ENCODE measurements at places on chromosomes 12 and 14.

GRCh38 chr12:89621521-89621920, 87.1 kb downstream of the ATP2B1 start:
- DNase-seq: no peak

DNA sequence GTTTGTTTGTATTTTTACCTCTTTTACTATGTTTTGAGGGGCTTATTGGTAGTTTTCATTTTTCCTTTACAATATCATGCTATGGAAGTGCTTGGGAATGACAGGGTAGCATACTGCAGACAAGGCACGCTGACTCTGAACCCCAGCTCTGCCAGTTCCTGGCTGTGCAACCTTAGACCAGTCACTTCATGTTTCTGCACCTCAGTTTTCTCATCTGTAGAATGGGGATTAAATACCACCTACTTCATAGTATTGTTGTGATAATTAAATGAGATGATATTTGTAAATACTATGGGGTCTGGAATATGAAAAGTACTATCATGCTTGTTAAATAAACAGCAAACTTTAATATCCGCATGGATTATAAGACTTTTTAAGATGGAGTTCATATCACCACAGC, 35.4 kb downstream of the SRRM4 start:
- no peak for DNase-seq

DNA sequence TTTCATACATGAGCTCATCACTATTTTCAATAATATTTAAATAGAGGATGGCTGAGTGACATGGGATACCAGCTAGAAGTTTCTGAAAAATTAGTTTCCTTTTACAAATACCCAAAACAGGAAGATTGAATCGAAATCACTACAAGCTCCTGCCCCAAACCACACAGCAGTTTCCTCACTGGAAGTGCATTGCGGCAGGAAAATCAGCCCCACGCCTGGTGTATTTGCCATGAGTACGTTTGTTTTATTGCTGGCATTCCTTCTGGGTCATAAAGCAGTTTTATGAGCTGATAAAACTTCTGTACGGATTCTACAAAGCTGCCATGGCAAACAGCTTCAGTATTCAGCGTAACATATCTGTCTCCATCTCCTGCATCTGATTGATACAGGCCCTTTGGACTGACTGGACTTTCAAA, 23.7 kb downstream of the CDC42BPB start:
- no peak for DNase-seq

- no peak for DNase-seq
Measured at GRCh38 chr12:94994312-94994711, 9.2 kb downstream of the NDUFA12 start.

DNA sequence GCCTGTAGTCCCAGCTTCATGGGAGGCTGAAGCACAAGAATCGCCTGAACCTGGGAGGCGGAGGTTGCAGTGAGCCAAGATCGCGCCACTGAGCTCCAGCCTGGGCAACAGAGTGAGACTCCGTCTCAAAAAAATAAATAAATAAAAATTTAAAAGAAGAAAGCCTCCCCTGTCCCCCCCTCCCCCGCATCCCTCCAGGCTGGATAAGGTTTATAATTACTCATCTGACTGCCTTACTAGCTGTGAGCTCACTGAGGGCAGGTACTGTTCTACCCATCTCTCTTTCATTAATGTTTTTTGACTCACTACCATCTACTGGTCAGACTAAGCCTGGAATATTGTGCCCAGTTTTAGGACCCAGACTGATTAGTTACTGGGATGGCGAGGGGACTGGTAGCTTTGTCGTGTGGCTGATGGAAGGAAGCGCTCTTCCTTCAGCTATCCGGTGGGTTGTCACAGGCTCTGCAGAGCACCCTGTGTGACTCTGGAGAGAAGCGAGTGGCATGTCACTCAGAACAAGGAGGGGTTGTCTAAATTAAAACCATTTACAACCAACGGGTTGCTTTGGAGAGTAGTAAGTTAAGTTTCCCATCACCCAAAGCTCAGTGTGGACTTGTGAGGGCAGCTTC, 16.9 kb downstream of the EVL start:
- no peak for DNase-seq

DNA sequence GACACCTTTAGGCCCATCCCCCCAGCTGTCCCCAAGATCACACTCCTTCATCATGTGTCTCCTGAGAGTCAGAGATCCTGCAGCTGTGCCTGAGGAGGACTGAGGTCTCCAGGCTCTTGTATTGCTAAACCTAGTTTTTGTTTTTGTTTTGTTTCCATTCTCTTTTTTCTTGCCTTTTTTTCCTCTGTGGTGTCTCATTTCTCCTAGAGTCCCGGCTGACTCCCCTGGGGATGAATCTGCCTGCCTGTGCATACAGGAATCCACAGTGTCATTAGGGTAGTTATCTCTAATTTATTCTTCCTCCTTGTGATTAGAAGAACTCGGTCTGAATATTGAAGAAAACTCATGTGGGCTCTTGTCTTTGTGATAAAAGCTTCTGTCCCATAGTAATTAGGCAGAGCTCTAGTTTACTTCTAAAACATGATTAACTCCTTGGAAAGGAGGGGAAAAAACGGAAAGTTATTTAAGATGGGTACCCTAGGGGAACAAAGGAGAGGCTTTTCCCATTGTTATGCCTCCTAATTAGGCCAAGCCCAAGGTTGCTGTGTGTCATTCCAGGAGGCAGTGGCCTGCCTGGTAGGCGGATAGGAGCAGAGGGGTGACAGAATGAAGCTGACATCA, 343.2 kb downstream of the ZFP36L1 start:
- no peak for DNase-seq

- peak; percentile 79 for DNase-seq
Measured at GRCh38 chr12:5003025-5003666, 40.5 kb upstream of the KCNA5 start.

GRCh38 chr12:91007531-91008290, 2.9 kb upstream of the EPYC start:
- DNase-seq: no peak

GRCh38 chr14:94451091-94451771, 1.4 kb downstream of the SERPINA11 start:
- no peak for DNase-seq

GRCh38 chr14:32932914-32933628, 5.6 kb upstream of the NPAS3 start:
- DNase-seq: no peak

- no peak for DNase-seq
Measured at GRCh38 chr12:47282206-47282605, 202.4 kb upstream of the AMIGO2 start.

GRCh38 chr12:65785500-65785899, 38.8 kb upstream of the HMGA2 start:
- no peak for DNase-seq

DNA sequence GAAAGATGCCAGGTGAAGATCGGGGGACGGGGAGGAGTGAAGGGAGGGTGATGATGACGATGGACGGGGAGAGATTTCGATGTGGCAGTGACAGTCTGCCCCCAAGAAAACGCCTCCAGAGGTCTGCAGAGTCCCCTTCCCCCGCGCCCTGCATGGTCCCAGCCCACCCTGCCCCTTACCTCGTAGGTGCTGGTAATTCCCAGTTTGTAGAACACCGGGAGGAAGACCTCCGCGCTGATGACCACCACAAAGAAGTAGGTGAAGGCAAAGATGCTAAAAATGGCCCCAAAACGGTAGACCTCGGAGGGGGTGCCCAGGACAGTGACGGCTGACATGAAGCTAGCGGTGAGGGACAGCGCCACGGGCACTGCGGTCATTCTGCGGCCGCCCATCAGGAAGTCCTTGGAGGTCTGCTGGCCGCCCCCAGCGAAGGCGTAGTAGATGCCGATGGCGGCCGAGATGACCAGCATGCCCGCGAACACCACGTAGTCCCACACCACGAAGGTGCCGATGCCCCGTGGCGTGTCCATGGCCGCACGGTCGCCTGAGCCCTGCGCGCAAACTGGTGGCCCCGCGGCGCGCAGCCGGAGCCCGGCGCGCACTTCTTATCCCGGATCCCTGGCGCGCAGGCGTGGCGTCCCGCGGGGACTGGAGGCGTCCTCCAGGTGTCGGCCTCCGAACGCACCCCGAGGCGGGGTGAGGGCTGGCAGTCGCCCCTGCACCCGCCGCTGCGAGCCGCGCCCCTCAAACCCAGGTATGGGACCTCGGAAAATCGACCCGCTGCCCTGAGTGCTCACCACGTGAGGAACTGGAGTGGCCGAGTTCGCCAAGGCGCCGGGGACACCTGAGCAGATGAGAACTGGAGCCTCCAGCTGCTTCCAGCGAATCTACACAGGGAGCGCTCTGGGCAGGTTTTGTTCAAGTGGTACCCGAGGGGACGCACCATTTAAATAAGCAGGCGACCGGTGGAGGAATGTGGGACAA, at the start of gene SLC5A8:
SLC5A8 (minus strand) TSS at position 920 of the 984 bp plus-strand sequence; CDS start at position 530, 390 bp downstream.
- peak; percentile 29 for DNase-seq

DNA sequence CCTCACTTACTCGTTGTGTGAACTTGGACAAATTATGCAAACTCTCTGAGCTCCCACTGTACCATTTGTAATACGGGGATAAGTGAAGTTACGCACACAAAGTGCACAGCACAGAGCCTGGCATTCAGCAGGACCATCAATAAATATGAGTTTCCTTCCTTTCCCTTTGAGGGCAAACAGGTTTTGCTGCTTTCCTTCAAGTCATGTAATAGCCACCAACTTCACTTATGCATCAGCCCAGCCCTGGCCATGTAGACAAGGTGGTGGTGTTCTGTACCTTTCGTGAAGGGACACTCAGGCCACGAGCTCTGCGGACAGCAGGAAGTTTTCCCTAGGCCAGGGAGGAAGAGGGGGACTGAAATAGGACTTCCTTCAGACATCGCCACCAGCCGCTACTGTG, 272.7 kb downstream of the CACNA1C start:
- DNase-seq: no peak

GRCh38 chr12:131133994-131134393, 180.3 kb downstream of the ADGRD1 start:
- no peak for DNase-seq

DNA sequence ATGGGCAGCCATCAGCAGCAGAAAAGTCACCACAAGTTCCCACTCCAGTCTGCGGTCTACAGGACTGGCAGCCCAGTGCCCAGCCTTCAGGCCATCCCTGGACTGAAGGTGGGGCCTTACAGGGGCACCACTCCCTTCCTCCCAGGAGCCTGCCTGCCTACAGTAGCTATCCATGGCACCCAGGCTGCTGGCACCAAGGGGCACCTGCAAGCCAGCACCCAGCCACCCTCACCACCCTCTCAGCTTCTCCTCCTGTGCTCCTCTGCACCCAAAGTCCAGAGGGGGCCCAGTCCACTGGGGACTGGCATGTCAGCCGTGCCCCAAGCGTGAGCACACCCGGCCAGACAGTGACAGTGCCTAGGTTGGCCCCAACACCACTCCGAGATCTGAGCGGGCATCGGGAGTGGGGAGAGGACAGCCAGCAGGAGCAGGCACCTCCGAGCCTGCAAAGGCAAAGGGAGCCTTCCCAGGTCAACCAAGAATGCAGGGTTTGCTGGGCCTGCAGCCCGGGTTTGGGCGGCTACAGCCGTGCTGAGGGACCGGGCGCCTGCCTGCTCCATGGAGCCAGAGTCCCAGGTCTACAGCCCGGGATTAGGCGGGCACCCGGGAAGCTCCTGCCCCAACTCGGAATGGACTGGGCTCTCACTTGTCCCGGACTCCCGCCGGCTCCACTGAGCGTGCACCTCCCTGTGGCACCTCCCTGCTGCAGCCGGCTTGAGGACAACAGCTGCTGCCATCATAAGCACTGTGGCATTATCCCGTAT, 8.1 kb upstream of the OR6C65 start:
- DNase-seq: no peak

DNA sequence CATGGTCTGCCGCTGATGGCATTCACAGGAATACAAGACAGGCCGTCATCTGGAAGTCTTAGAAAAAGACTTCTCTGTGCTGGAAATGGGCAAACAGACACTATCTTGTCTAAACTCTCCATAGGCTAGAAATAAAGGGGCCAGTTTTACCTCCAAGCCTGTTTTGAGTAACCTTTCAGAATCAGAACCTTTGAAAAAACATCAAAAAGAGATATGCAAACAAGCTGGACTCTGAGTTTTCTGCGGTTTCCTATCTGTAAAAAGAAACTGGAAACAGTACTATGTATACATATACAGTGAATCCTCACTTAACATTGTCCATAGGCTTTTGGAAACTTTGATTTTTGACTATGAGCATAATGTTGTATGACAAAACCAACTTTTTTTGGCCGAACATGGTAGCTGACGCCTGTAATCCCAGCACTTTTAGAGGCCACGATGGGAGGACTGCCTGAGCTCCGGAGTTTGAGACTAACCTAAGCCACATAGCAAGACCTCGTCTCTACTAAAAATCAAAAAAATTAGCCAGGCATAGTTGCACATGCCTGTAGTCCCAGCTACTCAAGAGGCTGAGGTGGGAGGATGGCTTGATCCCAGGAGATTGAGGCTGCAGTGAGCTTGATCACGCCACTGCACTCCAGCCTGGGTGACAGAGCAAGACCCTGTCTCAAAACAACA, 92.9 kb upstream of the MAX start:
- no peak for DNase-seq

DNA sequence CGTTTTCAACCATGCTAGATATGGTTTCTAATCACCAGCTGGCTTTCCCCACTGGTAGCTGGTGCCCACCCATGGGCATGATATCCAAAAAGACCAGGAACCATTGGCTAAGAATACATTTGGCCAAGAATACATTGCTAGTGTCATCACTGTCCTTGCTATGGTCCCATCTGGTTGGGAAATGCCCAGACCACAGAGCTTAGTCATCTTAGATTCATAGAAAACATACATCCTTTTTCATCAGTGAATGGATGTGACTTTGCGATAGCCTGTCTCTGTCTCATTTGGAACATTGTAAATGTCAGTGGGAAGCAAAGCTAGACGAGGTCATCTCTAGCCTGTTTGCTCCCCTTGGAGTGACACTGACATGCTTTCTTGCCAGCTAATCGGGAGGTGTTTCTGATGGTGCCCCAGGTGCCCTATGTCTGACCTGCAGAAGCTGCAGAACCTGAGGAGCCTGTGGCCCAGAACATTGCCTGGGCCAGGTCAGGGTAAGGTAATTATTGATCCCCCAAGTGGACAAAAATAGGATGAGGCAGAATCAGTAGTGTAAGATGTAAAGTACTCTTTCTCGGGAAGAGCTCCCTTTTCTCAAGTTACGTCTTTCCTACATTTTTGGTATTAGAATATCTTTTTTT, 194.8 kb downstream of the SLC41A2 start:
- no peak for DNase-seq

- DNase-seq: no peak
Measured at GRCh38 chr14:36967892-36968555, 204.4 kb downstream of the SLC25A21 start.

DNA sequence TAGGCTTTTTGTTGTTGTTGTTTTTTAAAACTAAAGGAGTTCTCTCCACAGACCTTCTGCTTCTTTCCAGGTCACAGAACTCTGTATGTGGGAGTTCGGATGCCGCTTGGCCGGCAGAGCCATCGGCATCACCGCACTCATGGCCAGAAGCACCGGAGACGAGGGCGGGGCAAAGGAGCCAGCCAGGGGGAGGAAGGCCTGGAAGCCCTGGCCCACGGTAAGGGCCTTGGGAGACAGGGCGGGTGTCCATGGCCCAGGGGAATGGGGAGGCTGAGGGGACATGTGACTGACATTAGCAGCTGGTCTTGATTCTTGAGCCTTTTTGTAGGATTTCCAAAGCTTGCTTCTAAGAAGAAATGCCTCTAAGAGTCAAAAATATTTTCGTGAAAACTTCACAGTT, 26.2 kb downstream of the SLC4A8 start:
- DNase-seq: no peak

Data from NCI-H1930 (cell line).